ENCODE measurements at places on chromosomes 5 and 9.

DNA sequence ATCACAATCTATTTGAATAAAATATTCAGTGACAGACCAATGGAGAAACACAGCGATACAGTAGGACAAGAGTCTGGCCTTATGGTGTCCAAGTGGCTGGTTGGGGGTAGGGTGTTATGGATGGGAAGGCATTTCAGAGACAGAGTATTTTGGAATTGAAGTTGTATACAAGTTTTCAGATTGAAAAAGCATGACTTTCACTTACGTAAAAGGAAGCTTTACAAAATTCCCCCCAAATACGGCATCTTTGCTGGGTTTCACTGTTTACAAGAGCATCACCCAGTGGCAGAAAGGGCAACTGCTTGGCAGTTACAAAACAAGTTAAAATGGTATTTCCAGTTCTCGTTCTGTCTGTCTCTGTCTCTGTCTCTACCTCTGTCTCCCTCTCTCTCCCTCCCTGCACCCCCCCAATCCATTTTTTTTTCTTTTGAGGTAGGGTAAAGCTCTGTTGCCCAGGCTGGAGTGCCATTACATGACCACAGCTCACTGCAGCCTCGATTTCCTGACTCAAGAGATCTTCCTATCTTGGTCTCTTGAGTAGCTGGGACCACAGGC is 86.2 kb downstream of the PTPN3 start:
- DNase-seq, result peak; percentile 16

DNA sequence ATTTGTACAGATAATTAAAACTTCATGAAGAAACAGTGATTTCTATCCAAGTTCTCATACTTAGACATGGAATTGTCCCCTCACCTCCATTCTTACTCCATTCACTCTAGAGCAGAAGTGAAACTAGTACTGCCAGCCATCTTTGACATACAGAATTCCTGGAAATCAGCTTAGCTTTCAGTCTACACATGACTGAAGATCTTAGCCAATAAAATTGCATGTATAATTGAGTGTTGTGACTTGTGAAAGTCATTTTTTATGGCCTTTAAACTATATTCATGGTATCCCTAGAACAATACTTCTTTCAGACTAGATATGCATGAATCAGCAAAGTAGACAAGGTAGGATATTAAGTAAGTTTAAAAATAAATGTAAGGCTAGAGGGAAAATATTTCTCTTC is 705.2 kb upstream of the ZNF608 start:
- DNase-seq, result no peak

DNA sequence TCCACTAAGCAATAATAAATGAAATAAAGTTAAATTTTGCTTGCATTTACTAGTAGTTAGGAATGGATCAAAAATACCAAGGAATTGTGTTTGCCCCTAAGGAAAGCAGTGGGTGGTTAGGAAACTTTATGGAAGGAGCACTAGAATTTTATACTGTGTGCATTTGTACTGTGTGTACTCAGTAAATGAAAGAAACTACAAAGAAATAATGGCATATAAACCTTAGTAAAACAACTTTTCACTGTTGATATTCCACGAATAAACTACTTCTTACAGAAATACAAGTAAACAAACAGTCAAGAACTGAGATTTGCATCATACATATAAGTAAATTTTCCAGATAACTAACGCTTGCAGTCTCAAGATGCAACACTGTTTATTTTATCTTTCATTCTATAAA is 103.7 kb upstream of the PARP8 start:
- DNase-seq, result no peak

DNA sequence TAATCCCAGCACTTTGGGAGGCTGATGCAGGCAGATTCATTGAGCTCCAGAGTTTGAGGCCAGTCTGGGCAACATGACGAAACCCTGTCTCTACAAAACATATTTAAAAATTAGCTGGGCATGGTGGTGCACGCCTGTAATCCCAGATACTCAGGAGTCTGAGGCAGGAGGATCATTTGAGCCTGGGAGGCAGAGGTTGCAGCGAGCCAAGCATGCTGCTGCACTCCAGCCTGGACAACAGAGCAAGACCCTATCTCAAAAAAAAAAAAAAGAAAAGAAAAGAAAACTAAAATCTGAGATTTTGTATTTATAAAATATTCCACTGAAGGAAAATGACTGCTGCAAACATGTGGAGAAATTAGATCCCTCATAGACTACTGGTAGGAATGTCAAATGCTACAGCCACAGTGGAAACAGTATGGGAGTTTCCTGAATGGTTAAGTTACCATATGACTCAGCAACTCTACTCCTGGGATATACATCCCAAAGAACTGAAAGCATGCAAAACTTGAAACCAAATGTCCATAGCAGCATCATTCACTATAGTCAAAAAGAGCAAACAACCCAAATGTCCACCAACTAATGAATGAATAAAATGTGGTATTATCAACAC is 106.1 kb downstream of the UBAP2 start:
- DNase-seq, result no peak

- DNase-seq, result no peak
Measured at GRCh38 chr5:74491586-74491985, 148.9 kb downstream of the ENC1 start.

GRCh38 chr5:56106837-56107236 is 112.1 kb upstream of the IL6ST start:
- no peak for DNase-seq

- DNase-seq, result no peak
Measured at GRCh38 chr9:68872026-68872501, 141.8 kb downstream of the PRKACG start.

- DNase-seq, result no peak
Measured at GRCh38 chr5:148186248-148187003, 16.4 kb upstream of the SPINK6 start.

DNA sequence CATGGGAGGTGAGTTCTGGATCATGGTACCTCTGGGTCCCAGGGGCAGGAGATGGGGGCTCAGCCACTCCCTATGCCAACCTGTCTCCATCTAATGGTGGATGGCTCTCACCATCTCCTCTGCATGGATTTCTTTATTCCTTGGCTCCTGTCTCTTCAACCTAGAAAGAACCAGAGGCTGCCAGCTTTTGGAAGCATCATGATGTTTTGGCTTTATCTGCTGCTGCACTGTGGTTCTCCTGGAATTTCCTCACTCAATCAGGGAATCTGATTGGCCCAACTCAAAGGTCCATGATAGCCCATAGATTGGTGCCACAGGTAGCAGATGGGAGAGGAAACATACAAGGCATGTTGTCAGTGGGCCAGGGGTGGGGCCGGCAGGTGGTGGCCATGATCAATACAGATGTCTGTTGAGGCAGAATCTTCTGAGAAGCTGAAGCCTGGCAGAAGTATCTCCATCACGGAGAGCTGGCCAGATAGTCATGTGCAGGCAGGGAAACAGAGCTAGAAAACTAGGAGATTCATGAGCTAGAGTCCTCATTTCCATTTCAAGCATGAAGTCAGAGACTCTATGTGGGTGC is 158.2 kb downstream of the MACROH2A1 start:
- DNase-seq, result no peak

DNA sequence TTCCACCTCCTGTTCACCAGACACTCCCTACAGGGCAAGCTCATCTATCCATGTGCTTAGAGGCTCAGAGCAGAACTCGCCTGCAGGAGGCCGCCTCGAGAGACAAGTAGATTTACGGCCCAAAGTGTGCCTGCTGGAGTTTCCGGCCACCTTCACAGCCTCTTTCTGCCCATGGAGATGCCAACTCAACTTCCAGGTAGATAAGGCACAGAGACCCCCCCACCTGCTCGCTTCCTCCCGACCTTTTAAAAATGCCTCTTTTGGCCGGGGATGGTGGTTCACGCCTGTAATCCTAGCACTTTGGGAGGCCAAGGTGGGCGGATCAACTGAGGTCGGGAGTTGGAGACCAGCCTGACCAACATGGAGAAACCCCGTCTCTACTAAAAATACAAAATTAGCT is 46.6 kb downstream of the EXD3 start:
- no peak for DNase-seq

GRCh38 chr9:107309271-107309670 is 26.2 kb downstream of the RAD23B start:
- DNase-seq, result no peak

- no peak for DNase-seq
Measured at GRCh38 chr5:177477701-177478477, 4.5 kb upstream of the DBN1 start.

- DNase-seq, result no peak
Measured at GRCh38 chr5:146561711-146562110, 45.7 kb upstream of the GPR151 start.

GRCh38 chr5:72171667-72172066 is 64.4 kb downstream of the MAP1B start:
- DNase-seq, result no peak

DNA sequence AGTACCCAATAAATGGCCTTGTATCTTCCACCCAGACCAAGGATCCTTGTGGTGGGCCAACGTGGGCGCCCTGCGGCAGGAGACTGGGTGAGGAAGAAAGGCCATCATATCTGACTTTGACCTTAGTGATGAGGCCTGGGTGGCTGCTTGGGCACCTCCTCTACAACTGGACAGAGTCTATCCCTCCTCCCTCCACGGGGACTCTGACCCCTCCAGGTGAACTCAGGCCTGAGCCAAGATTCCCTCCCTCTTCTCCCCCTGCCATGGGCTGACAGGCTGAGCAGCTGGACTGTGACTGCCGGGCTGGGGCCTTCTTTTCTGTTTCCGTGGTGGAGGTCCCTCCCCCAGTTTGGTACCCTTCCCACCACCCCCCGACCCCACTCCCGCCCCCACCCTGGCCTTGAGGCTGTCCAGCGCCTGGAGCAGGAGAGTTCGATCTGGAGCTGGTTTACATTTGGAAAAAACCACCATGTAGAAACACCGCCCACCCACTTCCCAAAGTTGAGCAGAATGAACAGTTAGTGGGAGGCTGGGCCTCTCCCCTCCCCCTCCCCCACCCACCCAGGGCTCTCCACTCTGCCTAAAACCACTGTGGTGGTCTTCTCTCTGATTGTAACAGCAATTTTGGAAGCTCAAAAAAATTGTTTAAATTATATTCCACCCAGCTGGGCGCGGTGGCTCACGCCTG is 1.2 kb upstream of the PHYHD1 start:
- DNase-seq, result no peak

DNA sequence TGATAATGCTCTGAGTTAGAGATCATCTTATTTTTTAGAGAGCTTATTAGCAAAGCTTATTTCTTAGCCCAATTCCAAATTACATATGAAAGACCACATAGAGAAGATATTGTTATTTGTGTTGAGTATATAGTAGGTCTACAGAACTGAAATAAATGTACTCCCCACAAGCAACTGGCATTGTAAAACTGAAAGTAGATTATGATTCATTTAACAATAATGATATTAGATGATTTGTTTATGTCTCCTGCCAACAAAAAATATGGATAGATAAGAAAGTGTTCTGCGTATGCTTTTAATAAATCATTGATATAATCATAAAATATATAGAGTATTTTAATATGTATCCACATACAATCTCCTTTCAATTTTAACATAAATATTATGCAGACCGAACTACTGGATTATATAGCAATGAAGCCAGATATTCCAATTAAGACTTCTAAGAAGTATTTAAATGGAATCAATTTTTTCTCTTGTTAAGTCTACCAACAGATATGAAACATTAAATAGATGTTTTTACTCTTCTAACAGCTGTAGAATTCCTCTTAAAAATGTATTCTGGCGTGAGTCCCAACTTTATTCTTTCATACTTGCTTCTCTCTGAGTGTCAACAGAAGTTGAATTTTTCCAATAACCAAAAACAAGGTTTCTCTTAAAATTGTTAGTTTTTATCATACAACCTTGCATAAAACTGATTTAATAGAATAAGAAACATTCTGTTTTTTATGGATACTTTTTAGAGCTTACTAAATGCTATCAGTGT is 15.6 kb upstream of the DAB2 start:
- DNase-seq, result no peak

GRCh38 chr5:132760601-132761317 is 13.5 kb downstream of the CCNI2 start:
- no peak for DNase-seq

- DNase-seq, result no peak
Measured at GRCh38 chr5:67591491-67591890, 394.9 kb upstream of the CD180 start.

DNA sequence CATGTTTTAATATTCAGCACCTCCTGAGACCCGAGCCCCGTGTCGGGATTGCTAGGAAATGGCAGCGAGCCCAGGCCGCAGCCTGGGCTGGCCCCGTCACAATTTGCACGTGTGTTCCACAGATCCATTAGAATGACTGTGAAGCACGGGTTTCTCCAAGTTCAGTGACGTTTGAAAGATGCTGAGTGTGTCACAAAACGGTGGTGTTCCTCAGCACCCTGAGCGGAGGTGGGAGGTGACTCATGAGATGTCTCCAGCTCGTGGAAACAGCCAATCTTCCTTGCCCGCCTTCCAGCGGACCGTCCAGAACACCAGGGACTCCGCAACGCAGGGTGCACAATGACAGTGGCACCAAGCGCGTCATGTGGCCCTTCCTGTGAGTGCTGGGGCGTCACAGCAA is 412.8 kb downstream of the IRX2 start:
- no peak for DNase-seq

DNA sequence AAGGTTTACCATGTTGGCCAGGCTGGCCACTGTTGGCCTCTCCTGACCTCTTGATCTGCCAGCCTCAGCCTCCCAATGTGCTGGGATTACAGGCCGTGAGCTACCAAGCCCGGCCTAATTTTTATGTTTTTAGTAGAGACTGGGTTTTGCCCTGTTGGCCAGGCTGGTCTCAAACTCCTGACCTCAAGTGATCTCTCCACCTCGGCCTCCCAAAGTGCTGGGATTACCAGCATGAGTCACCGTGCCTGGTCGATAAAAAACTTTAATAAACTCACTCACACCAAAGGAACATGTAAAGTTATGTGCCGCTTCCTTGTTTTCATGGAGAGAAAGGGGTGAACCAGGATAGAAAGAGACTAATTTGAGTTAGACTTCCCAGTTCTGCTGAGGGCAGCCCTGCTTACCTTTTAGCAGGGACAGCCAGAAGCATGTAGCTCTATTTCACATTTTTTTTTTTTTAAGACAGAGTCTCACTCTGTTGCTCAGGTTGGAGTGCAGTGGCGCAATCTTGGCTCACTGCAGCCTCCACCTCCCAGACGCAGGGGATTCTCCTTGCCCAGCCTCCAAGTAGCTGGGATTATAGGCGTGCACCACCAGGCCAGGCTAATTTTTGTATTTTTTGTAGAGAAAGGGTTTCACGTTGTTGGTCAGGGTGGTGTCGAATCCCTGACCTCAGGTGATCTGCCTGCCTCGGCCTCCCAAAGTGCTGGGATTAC is 11.4 kb upstream of the HAUS6 start:
- no peak for DNase-seq

GRCh38 chr5:121108725-121109124 is 644.6 kb downstream of the PRR16 start:
- no peak for DNase-seq

GRCh38 chr9:102796244-102796643 is 198.9 kb upstream of the CYLC2 start:
- DNase-seq, result no peak

DNA sequence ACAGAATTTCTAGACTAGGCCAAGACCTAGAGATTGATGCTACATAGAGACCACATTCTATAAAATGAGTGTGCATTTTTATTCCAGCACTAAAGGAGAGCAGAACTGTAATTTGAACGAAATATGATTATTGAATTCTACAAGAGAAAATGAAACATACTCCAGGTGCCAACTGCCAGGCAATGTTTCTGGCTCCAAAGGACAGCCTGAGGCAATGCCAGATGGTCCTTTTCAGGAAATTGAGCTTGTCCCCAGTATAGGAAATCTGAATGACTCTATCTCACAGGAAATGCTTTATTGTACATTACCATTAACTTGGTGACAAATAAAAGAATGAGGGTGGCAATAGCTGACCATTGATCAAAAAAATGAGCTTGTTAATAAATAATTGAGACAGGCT is 28.8 kb upstream of the RASGRF2 start:
- no peak for DNase-seq

Measured in NCI-H2171 (cell line).